ENCODE measurements at places on chromosomes 6 and 20. TPM values are rescaled to one million over a fixed set of nuclear protein-coding genes. Genes with fewer than 3 reads are reported as not detected.

GRCh38 chr20:58788896-58789544 is 61.7 kb downstream of the GNAS-AS1 start:
- DNase-seq, result no peak

DNA sequence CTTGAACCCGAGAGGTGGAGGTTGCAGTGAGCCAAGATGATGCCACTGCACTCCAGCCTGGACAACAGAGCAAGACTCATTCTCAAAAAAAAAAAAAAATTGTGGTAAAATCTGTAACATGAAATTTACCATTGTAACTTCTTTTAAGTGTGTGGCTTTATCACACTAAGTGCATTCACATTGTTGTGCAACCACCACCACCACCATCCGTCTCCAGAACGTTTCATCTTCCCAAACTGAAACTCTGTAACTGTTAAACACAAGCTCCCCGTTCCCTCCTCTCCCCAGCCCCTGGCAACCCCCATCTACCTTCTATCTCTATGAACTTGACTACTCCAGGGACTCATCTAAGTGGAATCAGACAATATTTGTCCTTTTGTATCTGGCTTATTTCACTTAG is 29.7 kb downstream of the PDRG1 start:
- no peak for DNase-seq

DNA sequence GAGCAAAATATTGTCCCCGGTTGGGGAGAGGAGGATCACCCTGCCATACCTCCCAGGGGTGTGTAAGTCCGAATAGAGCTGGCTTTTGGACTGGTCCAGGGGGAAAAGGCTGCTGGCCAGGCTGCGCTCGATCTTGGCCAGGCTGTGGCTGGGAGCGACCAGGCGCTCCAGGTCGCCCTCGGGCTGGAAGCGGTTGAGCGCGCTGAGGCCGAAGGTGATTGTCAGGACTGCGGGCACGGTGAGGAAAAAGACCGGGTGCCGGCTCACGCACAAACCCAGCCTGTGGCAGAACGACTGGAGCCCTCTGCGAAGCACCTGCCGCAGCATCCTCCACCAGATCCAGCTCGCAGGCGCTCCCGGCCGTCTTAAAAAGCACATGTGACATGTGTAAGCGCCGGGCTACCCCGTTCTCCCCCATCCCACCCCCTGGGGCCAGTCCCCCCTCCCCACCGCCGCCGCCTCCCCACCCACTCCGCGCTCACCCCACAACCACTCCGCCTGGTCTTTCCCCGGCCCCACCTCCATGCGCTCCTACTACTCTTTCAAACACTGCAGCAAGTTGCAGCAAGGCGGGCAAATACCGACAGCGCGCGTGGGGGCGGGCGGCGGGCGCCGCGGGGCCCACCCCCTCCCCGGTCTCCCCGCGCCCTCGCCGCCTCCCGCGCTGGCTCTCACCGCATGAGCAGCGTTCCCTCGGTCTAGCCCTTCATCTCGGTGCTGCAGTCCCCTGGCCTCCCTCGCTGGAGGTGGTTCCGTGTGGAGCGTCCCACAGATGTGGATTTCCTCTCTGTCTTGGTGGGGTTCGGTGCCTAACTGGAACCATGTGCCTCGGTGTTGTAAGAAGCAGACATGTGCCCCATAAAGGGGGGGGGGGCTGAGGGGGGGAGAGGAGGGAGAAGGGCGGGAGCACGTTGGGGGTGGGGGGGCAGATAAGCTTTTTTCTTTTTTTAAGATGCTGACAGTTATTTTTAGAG is 42.4 kb downstream of the PTCHD4 start:
- DNase-seq, result no peak

Gene MLN
- total RNA-seq, result not detected

- peak; percentile 78 for DNase-seq
Observed at GRCh38 chr6:116370760-116371119, at the start of gene DSE. DSE (plus strand) TSS chr6:116370947; CDS start chr6:116399251, 28,304 bp downstream.

Gene SOBP
- 5.7 TPM for total RNA-seq

Gene KHDC1L
- not detected for total RNA-seq

- DNase-seq, result no peak
Observed at GRCh38 chr20:45105317-45105716, 4.4 kb upstream of the KCNS1 start.

DNA sequence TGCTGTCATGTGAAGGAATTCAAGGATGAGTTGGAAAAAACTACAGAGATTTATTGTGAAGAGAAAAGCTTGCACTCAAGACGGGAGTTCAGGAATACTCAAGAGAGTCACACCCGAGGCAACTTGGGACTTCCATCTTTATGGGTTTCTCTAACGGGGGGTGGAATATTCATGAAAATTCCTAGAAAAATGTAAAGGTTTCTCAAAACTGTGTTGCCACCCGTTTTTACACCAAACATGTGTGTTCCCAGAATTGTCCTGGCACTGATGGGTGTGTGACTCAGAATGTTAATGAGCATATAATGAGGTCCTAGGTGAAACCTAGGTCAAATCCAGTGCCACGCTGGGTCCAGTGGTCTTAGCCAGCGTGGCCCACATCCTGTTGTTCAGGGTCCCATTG is 381.5 kb downstream of the CDH26 start:
- DNase-seq, result no peak

DNA sequence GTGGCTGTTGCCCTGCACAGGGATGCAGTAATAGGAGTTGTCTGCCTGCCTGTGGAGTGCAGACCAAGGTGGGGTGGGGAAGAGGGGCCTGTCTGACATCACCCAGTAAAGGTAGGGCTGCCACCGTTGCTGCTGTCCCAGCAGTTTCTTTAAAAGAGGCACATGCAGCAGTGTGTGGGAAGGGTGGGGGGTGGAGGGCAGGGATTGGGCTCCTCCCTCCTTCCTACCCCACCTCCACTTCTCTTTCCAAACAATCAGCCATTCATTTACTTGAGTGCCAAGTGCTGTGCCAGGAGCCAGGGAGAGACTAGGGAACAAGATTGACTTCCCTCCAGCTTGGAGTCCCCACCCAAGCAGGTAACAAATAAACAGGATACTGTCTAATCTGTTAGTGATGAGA is 66.8 kb upstream of the MYL9 start:
- no peak for DNase-seq

- no peak for DNase-seq
Observed at GRCh38 chr6:4349323-4349722, 213.9 kb upstream of the ECI2 start.

Gene PHF3
- 68.7 TPM for total RNA-seq

DNA sequence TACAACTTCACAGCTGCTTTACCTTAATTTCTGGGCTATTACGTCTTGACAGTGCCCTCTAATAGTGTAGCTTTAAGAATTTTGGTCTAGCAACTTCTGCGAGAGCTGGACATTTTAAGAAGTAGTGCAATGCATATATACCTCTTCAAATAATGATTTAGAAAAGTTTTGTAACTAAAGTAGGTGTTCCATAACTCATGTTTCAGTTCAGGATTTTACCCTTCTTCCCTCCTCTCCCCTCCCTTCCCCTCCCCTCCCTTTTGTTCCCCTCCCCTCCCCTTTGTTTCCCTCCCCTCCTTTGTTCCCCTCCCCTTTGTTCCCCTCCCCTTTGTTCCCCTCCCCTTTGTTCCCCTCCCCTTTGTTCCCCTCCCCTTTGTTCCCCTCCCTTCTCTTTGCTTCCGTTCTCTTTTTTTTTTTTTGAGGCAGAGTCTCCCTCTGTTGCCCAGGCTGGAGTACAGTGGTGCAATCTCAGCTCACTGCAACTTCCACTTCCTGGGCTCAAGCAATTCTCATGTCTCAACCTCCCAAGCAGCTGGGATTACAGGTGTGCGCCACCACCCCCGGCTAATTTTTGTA is 28.8 kb upstream of the TRAM2 start:
- DNase-seq, result no peak

DNA sequence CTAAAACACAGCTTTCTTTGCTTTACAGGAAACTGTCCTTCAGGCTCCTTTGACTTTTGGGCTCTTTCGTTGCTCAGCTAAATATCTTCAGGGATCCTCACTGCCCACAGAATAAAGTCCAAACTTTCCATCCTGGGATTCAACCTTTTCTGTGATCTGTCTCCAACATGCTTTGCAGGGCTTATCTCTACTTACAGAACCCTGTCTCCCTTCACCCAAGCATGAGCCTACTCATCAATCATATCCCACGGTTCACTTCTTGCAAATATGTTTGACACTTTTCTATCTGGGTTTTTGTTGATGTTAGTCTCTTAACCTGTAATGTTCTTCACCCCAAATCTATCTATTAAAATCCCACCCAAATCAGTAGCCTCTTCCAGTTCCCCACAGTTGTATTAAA is 327.3 kb upstream of the RNF24 start:
- DNase-seq, result no peak

Gene GPRC6A
- not detected for total RNA-seq

DNA sequence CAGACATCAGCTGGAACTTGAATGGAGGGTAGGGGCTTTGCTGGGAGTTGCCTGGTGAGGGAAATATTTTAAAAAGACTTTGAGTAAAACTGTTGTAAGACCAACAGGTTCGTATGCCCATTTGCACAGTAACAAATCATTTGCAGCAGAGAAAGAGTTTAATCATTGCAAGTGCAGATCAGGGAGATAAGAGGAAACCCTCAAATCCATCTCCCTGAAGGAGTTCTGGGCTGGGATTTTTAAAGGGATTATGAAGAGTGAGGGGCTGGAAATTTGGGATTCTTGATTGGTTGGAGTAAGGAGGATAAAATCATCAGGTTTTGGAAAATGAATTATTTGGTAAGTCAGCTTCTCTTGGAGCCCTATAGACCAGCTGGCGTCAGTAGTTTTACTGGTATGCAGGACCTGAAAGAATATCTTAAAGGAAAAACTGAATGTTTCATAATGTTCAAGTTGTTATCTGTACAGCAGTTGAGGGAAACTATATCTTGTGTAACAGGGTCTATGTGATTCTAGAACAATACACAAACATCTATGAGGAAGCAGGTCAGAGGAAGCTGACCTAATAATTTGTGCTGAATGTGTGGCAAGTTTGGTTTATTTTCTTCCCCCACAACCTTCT is 295.5 kb downstream of the PLCB1 start:
- DNase-seq, result no peak

- no peak for DNase-seq
Observed at GRCh38 chr20:33866398-33867100, 55.4 kb downstream of the CHMP4B start.

GRCh38 chr6:160871320-160871719 is 120.2 kb upstream of the MAP3K4 start:
- no peak for DNase-seq

GRCh38 chr6:8803181-8803760 is 367.9 kb upstream of the SLC35B3 start:
- no peak for DNase-seq

GRCh38 chr6:158242071-158242606 is 70.1 kb upstream of the TULP4 start:
- no peak for DNase-seq

Data from transverse colon (tissue), 4 donors.